ENCODE measurements at places on chromosomes 3 and 15. TPM values are rescaled to one million over a fixed set of nuclear protein-coding genes. Genes with fewer than 3 reads are reported as not detected.

DNA sequence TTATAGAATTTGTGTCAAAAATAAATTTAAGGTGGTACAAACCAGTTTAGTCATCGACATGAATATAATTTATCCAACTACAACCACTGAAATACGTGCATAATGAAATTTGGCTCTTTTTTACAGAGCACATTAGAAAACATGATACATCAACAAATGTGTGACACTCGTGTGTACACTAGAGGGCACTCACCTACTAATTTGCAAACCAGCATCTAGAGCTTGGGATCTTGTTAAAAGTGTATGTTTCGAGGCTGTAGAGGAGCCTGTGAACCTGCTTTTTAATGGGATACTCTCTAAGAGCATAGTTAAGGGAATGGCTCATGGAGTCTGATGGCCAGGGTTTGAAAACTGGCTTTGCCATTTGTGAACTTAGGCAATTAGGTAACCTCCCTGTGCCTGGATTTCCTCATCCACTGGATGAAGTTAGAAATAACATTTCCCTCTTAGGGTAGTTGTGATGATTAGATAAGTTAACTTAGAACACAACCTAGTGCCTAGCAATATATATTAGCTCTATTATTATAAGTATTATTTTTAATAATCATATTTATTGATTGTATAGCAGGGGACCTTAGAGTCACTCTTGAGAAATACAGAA is 8.8 kb upstream of the CPOX start:
- DNase-seq = peak; percentile 74

The CKMT1A gene
- polyA plus RNA-seq = not detected

GRCh38 chr3:140763532-140763931 is 85.7 kb downstream of the TRIM42 start:
- DNase-seq = no peak

- DNase-seq = no peak
Measured at GRCh38 chr3:17678116-17678741, 64.2 kb downstream of the TBC1D5 start.

GRCh38 chr3:186942168-186942567 is 11.8 kb downstream of the ST6GAL1 start:
- no peak for DNase-seq

- DNase-seq = peak; percentile 74
Measured at GRCh38 chr3:29525254-29525881, 244.5 kb downstream of the RBMS3 start.

DNA sequence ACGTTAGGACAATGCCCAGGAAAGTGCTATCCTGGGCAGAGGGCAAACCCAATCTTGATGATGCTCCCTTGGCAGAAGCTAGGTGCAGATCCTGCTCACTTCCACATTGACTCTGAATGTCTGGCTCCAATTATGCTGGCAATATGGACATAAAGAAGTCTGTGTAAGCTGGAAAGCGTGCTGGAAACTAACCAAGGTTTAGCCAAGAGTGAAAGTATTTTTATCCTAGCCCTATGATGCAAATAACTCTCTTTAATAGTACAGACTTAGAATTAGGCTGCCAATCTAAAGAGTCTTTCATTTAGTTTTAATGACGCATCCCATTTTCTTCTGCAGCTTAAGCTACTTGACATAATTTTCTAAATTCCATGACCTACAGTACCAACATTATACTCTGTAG is 571.8 kb downstream of the TUSC7 start:
- DNase-seq = peak; percentile 7

The LRRC57 gene
- 18.4 TPM for polyA plus RNA-seq

DNA sequence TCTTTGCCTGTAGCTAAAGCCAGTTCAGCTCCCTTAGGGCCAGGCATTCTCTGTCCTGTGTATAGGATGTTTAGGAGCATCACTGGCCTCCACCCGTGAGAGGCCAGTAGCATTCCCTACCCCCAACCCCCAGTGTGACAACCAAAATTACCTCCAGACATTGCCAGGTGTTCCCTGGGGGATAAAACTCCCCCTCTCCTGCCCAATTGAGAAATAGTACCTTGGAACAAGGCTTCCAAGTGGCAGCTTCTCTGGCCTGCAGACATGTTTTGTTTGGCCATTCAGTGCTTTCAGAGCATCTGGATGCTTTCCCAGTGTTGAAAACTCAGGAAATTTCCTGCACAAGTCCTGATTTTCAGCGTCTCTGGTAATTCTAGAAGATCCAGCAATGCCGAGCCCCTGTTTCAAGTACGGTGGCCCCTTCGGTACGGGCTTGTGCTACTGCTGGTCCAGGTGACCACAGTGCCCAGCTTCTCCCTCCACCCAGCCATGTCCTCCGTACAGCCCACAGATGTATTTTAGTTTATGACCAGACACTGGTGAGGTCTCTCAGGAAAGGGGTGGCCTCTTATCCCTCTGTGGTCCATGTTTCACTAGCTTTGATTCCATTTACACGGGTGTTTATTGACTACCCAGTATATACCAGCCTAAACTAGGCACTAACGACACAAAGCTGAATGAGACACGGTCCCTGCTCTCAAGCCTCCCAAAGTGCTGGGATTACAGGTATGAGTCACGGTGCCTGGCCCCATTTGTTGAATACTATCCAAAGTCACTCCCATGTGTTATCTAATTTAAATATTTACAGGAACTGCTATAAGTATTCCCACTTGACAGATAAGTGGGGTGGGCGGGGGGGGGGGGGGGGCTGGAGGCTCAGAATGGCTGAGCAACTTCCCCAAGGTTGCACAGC is 125.4 kb upstream of the RAD18 start:
- peak; percentile 80 for DNase-seq

Measured in muscle of back (tissue), 13 donors.